ENCODE measurements at places on chromosomes 16 and 17.

GRCh38 chr17:37490638-37491614 is 1.2 kb downstream of the DUSP14 start:
- DNase-seq, result no peak

DNA sequence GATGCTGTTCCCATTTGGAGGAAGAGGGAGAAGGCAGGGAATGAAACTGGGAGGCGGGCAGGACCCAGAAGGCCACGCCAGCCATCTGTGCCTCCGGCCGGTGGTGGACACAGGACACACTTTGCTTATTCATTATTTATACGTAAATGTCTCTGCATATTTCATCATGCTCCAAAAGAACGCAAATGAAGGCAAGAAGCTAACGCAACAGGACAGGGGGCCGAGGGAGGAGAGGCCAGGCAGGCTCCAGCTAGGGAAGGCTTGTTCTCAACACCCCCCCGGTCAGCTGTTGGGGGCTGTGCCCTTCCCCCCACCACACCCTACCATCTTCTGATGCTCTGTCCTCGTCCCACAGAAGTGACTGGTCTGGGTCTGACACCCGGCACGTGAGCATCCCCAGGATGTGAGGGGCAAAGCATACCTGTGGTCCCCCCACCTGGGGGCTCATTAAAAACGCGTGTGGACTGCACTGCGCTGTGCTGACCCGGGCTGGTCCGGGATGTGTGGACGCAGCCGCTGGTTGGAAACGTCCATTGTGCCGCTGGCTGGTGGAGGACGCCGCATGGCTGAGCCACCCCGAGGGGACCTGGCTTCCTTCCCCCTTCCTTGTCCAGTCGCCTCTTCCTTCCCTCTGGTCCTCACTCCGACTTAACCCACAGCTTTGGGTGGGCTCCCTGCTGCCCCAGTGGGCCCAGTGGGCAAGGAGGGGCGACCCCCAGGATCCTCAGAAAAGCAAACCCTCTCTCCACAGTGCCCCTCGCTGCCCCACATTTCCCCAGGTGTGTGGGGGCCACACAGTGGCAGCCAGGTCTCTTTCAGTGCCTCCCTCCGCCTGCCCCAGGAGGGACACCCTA is 46.4 kb upstream of the ENPP7 start:
- DNase-seq, result no peak

DNA sequence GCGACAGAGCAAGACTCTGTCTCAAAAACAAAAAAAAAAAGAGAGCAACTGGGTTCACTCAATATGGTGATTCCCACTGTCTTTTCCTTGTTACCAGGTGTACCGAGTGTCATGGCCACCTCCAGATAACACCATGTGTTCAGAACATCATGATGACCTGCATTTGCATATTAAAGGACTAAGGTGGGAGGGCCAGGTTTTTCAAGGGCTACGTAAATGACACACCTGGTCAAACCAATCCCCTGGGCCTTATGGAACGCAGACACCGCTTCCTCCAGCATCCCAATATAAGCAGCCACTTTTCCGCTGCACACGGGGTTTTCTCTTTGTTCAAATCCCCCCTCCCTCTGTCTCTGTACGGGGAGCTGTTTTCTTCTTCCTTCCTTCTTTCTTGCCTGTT is 29.3 kb downstream of the WSCD1 start:
- DNase-seq, result no peak

DNA sequence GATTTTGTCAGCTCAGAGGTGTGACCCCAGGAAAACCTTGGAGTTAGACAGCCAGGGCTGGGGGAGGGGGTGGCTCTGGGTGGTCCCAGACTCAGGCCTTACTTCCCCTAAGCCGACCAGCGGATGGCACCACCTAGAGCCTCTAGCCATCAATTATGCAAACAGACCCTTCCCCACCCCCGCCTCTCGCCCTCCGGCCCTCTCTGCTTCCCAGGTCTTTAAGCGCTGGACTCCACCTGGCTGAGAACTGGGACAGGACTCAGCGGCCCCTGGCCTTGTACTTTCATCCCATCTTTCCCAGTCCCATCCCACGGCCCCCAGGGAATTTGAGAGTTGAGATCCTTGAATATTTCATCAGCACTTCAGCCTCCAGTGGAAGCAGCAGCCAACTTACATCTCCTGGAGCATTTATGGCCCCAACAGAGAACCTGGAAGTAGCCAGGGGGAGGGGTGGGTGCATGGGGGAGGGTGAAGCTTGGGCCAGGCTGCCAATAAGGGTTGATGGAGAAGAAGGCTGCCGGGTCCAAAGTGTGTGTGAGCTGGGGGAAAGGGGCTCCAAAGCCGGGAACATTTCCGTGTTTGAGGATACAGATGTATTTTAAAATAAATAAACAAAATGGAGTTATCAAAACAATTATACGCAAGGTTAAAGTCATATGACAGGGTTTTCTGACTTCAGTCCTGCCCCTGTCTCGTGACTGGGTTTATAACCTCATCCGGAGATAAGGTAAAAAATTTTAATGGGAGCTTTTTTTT is 7.5 kb upstream of the JUP start:
- DNase-seq, result no peak

DNA sequence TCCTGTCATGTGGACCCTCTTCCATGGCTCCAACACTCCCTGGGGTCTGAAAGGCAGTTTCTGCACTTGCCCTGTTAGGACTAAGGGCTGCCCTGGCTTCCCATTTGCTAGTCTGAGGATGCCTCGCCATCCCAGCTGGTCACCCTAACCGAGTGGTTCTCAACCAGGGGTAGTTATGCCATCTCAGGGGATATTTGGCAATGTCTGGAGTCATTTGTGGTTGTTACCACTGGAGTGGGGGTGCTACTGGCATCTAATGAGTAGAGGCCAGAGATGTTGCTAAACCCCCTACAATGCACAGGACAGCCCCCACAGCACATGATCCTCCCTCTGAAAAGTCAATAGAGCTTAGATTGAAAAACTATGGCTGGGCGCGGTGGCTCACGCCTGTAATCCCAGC is 26.9 kb upstream of the CDH1 start:
- no peak for DNase-seq

GRCh38 chr17:8237175-8237574 is 10.7 kb downstream of the CTC1 start:
- no peak for DNase-seq

- DNase-seq, result no peak
Measured at GRCh38 chr17:62870030-62870541, 62.0 kb upstream of the MARCHF10 start.

- DNase-seq, result no peak
Measured at GRCh38 chr16:87072101-87072500, 245.1 kb downstream of the C16orf95 start.

DNA sequence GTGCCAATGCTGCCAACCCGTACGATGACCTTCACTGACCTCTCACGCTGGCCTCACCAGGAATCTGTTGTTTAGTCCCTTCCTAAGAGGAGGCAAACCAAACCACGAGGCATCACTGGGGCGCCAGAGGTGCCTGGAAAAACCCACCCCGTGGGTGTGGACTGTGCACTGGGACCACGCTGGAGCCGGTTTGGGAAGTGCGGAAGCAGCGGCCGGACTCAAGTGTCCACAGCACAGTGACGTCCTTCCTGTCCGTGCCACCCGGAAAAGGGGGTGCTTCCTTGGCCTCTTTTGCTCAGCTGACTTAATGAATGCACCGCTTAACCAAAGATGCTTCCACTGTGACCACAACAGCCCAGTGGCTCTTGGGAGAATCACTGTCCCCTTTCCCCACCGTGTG is 9.0 kb upstream of the KIF19 start:
- no peak for DNase-seq

GRCh38 chr16:66871840-66872239 is 8.5 kb upstream of the PDP2 start:
- DNase-seq, result no peak

DNA sequence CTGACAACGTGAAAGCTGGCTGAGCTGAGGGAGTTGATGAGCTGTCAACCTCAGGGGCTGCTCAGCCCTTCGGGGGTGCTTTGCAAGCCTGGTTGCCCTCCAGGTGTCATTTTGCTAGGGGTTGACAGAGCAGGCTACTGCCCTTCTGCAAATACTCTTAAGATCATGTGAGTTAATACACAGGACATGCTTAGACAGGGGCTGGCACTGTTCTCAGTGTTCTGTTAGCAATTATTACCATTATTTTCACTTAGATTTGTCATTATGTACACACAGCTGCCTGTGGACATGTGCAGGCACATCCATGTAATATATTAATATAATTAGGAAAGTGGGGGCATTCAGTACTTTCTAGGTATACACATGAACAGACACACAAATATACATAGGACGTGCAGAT is 554.3 kb upstream of the HSBP1 start:
- DNase-seq, result no peak

DNA sequence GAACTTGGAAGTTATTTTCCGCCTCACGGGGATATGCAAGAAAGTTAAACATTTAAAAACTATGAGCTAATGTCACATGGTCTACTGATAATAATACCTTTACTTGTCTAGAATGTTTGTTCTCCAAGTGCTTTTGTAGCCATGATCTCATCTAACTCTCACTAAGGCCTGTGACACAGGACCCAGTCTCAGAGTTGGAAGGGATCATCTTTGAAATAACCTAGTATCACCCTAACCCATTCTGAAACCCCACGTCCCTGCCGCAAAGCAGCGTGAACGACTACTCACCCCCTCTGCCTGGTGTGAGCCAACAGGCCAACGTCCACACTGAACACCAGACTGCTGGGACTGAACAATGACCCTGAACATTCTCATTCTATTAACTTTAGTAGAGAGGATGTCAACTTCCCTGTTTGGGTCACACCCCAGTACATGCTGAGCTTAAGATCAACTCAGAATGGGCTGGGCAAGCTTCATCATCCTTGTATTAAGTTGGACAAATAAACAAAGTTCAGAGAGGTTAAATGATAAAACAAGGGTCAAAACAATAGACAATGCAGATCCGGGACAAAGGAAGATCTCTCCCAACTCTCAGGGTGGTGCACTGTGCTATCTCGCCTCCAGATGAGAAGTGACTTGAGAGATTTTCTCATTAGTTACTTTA is 54.8 kb upstream of the BCAR1 start:
- DNase-seq, result no peak

DNA sequence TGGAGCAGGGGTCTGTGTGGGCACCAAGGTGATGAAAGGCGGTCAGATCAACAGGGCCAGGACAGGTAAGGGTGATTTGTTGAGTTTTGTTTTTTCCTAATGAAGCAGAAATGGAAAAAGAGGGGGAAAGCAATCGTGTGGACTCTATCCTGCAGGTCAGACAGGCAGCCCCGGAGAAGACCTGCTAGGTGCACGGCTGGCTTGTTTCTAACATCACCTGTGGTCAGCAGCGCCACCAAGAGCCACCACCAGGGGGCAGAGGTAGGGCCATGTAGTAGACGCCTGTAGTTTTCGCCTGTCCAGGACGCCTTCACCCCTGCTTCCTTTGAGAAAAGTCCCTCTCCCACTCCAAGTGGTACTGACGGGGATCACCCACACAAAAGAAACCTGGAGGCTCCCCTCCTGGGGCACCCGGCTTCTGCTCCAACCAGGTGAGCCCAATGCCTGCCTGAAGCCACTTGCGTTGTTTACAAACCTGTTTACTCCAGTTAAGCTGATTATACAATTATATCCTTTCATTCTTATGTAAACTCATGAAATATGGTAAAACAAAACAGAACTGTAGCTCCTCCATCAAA is 54.2 kb upstream of the SEC14L1 start:
- DNase-seq, result peak; percentile 89

DNA sequence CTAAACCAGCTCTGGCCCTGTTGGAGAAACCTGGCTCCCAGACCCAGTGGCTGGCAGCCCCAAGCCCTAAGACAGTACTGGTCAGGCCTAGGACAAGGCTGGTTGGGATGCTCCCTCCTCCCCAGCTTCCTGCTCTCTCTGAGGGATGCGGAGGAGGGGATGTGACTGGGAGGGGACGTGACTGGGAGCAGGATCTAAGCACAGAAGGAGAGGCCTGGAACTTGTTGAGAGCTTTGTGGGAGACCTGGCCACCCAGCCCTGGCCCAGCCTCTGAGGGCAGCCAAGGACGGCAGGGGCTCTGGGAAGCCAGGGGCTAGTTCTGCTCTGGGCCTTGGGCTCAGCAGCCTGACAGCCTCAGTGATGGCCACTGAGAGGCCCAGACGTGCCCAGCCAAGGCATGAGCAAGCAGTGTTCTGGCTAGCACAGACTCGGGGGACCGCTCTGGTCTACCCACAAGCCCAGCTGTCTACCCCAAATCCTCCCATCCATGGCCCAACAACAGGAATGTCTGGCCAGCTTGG is 22.8 kb downstream of the ATP6V0D1 start:
- no peak for DNase-seq

DNA sequence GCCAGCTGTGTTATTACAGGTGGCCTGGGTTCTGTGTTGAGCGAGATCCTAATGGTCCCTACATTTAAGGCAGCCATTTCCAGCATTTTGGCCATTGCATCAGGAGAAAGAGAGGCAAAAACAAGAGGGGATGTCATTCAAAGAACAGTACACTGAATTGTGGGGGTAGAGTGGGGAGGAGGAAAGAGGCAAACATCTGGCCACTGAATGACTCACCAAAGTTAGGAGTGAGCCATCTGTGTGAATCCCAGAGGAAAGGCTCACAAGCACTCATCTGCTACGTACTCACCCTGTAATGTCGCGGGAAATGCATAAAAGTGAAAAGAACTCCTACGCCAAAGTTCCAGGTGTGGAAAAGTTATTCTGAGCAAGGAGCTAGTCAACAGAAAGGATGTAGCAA is 16.7 kb downstream of the KRABD2 start:
- no peak for DNase-seq

DNA sequence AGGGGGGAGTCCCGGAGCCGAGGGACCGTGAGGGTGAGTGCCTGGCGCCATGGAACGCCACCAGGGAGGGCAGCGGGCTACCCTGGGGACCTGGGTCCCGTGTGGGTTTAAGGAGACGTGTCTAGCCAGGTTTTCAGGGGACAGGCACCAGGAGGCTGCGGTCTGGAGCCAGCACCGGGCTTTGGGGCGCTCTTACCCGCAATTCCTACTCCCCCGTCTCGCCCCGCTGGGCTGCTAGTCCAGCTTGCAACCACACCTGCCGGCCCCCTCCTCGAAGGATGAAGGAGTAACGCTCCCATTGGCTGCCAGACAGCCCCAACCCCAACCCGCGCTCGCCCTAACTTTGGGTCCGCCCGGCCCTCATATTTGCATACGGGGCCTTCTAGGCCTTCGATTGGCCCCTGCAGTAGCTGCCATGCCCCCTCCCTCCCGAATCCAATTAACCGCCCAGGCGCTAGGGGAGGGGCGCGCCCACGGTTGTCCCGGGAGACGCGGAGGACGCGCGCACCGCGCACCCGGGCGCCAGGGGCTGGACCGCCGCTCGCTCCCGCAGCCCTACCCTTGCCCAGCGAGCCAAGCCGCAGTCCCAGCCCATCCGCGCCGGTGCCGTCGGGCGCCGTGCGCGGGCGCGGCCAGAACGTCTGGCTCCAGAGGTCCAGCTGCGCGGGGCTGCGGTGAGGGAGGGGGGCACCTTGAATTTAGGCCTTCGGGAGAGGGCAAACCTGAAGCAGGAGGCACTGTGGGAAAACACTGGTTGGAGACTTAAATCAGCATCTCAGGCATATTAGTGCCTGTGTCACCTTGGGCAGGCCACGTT is at the start of gene TTLL6:
Gene TTLL6, minus strand, starts transcription at position 456 of the 817 bp plus-strand sequence. Its CDS starts 157 bp downstream, at position 299.
- DNase-seq, result peak; percentile 66

GRCh38 chr16:72753881-72754280 is 294.0 kb downstream of the ZFHX3 start:
- no peak for DNase-seq

- no peak for DNase-seq
Measured at GRCh38 chr16:90018652-90019542, at the start of gene DBNDD1. Gene DBNDD1 (minus strand): TSS chr16:90019456. CDS start chr16:90019341, 115 bp downstream.

- no peak for DNase-seq
Measured at GRCh38 chr17:21066394-21066793, 23.6 kb upstream of the USP22 start.

- DNase-seq, result no peak
Measured at GRCh38 chr16:48612611-48613010, 2.6 kb upstream of the N4BP1 start.
